ENCODE measurements at places on chromosomes 3 and 15. TPM values are rescaled to one million over a fixed set of nuclear protein-coding genes. Genes with fewer than 3 reads are reported as not detected.

The FETUB gene
- not detected for total RNA-seq

The ADPGK gene
- 42.5 TPM for total RNA-seq

The TFRC gene
- 61.1 TPM for total RNA-seq

The IGSF11 gene
- total RNA-seq, result 1.3 TPM

The TM4SF18 gene
- 19.7 TPM for total RNA-seq

The TRIM71 gene
- total RNA-seq, result 1.2 TPM

The PP2D1 gene
- not detected for total RNA-seq

The IL17RB gene
- total RNA-seq, result 27.7 TPM

The LMAN1L gene
- total RNA-seq, result not detected

The CCR1 gene
- total RNA-seq, result 13.8 TPM

The TRH gene
- total RNA-seq, result not detected

The KIF23 gene
- total RNA-seq, result 2.5 TPM

- H3K4me1 ChIP-seq, result no peaks in the 10 kb centered on the region
- no peak for DNase-seq
- H3K4me3 ChIP-seq, result no peak overlapping the region
- H3K27me3 ChIP-seq, result no peaks in the 10 kb centered on the region
- peaks cover 43% of the 10 kb centered on the region for H3K36me3 ChIP-seq
Measured at GRCh38 chr3:44931791-44932190, 44.2 kb downstream of the ZDHHC3 start.

- H3K4me1 ChIP-seq, result no peaks in the 10 kb centered on the region
- H3K27me3 ChIP-seq, result no peaks in the 10 kb centered on the region
- H3K27ac ChIP-seq, result no peak overlapping the region
Measured at GRCh38 chr3:151009981-151010380, 37.5 kb upstream of the CLRN1 start.

DNA sequence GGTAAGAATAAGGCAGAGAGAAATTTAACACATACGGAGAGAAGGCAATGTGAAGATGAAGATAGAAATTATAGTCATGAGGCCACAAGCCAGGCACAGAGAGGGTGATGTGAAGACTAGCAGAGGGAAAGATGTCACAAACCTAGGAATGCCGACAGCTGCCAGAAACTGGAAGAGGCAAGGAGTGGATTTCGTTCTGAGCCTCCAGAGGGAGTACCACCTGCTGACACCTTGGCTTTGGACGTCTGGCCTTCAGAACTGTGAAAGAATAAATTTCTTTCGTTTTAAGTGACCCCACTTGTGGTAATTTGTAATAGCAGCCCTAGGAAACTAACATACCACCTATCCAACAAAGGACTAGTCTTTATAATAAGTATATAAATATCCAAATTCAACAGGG is 5.0 kb upstream of the SGO1 start:
- H3K4me1 ChIP-seq, result no peaks in the 10 kb centered on the region
- no peak overlapping the region for H3K4me3 ChIP-seq
- no peaks in the 10 kb centered on the region for H3K36me3 ChIP-seq
- DNase-seq, result no peak

- H3K27me3 ChIP-seq, result no peaks in the 10 kb centered on the region
- H3K27ac ChIP-seq, result no peak overlapping the region
- H3K36me3 ChIP-seq, result no peaks in the 10 kb centered on the region
- no peaks in the 10 kb centered on the region for H3K4me1 ChIP-seq
- DNase-seq, result no peak
- H3K4me3 ChIP-seq, result no peak overlapping the region
Measured at GRCh38 chr15:74784426-74785193, 2.7 kb downstream of the CSK start.

DNA sequence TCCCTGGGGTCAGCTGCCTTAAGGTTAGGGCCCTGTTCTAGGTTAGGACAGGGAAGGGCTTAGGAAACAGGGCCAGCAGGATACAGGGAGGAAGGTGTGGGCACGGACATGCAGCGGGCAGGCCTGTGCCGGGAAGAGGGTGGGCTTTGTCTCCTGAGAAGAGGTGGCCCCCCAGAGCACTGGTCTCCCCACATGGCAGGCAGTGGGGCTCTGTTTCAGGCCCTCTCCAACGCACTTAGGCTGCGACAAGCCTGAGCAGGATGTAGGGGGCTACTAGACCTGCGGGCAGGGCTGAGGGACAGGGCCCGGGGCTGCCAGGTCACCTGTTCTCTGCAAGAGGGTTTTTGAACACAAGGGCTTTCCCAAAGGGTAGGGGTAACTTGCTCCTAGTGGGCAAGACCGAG is 33.5 kb downstream of the KLF13 start:
- H3K4me1 ChIP-seq, result no peaks in the 10 kb centered on the region
- no peak overlapping the region for H3K4me3 ChIP-seq
- DNase-seq, result no peak
- H3K27me3 ChIP-seq, result no peaks in the 10 kb centered on the region
- no peak overlapping the region for H3K27ac ChIP-seq

DNA sequence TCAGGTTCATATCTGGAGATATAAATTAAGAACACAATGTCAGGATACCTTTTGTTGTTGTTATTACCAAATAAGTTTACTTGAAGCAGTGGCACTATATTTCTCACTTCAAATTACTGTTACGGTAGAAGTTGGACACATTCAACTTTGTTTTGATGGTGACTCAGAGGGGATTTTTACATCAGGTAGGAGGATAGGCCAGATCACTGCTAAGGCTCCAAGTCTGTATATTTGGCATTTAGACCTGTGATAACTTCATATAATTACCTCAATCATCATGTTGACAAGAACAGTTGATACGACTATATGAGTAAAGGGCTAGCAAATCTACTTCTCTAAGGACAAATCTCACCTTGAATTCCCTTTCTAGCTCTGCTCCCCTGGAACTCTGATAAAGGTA is 15.6 kb downstream of the LZTFL1 start:
- H3K36me3 ChIP-seq, result peaks cover 3% of the 10 kb centered on the region
- DNase-seq, result no peak
- no peak overlapping the region for H3K4me3 ChIP-seq

DNA sequence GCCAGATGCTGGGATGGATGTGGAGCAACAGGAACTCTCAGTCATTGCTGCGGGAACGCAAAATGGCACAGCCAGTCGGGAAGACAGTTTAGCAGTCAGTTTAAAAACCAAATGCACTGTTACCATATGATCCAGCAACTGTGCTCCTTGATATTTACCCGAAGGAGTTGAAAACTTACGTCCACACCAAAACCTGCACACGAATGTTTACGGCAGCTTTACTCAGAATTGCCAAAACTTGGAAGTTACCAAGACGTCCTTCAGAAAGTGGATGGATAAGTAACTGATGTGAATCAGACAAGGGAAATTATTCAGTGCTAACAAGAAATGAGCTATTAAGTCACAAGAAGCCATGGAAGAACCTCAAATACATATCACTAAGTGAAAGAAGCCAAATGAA is 36.1 kb upstream of the SLC41A3 start:
- no peak for DNase-seq
- no peak overlapping the region for H3K27ac ChIP-seq
- no peaks in the 10 kb centered on the region for H3K36me3 ChIP-seq
- no peaks in the 10 kb centered on the region for H3K27me3 ChIP-seq

GRCh38 chr3:87247430-87247773 is 20.3 kb downstream of the CHMP2B start:
- DNase-seq, result no peak
- no peak overlapping the region for H3K4me3 ChIP-seq
- H3K27ac ChIP-seq, result no peak overlapping the region
- H3K36me3 ChIP-seq, result peaks cover 9% of the 10 kb centered on the region
- H3K27me3 ChIP-seq, result no peaks in the 10 kb centered on the region

GRCh38 chr3:194369522-194370279 is at the start of gene LRRC15:
TSS of gene LRRC15 (minus strand) at chr3:194369743. CDS start at chr3:194361043, 8,700 bp downstream.
- H3K27ac ChIP-seq, result no peak within 1 kb of the TSS
- H3K36me3 ChIP-seq, result no peaks in the 10 kb centered on the region
- no peaks in the 10 kb centered on the region for H3K27me3 ChIP-seq
- DNase-seq, result no peak
- no peak within 1 kb of the TSS for H3K4me3 ChIP-seq

DNA sequence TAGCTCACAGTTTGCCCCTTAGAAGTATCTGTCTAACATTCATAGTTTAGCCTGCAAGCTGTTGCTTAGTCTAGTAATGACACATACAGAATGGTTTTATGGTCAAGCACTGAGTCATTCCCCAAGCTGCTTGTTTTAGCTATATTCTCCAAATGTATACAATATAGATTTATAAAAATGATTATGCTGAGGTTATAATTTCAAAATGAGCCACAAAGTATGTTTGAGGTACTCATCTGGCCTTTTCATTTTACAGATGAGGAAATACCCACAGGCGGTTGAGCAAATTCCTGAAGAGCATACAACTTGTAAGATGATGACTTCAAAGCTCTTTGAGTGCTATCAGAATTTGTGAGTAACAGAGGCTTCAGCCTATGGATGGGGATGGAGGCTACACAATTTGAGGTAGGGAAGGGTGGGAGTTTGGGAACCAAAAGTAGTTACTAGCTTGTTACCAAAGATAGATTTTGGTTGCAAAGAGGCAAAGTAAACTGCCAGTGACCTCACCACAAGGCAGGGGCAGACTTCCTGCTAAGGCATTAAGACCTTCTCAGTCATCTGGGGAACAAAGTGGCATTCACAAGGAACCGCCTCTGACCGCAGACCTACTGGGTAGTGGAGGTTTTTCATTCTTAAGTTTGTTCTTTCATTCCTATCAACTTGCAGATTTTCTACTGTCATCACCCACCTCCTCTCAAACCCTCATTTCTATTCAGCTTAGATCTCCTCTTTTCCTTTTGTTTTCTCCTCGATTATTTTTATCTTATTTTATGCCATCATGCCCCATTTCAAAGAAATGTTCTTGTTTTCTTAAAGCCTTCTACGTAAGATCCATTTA is 257.2 kb upstream of the NECTIN3 start:
- H3K4me1 ChIP-seq, result peaks cover 11% of the 10 kb centered on the region
- no peaks in the 10 kb centered on the region for H3K27me3 ChIP-seq
- no peak for DNase-seq
- H3K27ac ChIP-seq, result no peak overlapping the region
- H3K36me3 ChIP-seq, result no peaks in the 10 kb centered on the region
- no peak overlapping the region for H3K4me3 ChIP-seq

- DNase-seq, result no peak
- H3K4me1 ChIP-seq, result no peaks in the 10 kb centered on the region
- H3K4me3 ChIP-seq, result peak overlapping the region; percentile 32
- H3K27me3 ChIP-seq, result no peaks in the 10 kb centered on the region
- no peak overlapping the region for H3K27ac ChIP-seq
Measured at GRCh38 chr3:52495777-52496602, 852 bp downstream of the STAB1 start.

- DNase-seq, result peak; percentile 71
- no peaks in the 10 kb centered on the region for H3K36me3 ChIP-seq
- no peaks in the 10 kb centered on the region for H3K27me3 ChIP-seq
- no peak overlapping the region for H3K4me3 ChIP-seq
- H3K4me1 ChIP-seq, result no peaks in the 10 kb centered on the region
- H3K27ac ChIP-seq, result no peak overlapping the region
Measured at GRCh38 chr3:8239718-8240695, 261.6 kb upstream of the LMCD1 start.

GRCh38 chr3:35679409-35680080 is 40.2 kb downstream of the ARPP21 start:
- no peaks in the 10 kb centered on the region for H3K36me3 ChIP-seq
- H3K27ac ChIP-seq, result no peak overlapping the region
- DNase-seq, result no peak
- H3K27me3 ChIP-seq, result no peaks in the 10 kb centered on the region

GRCh38 chr3:49609815-49610214 is 55.5 kb downstream of the BSN start:
- DNase-seq, result no peak
- H3K36me3 ChIP-seq, result no peaks in the 10 kb centered on the region
- H3K27ac ChIP-seq, result no peak overlapping the region
- no peaks in the 10 kb centered on the region for H3K4me1 ChIP-seq
- H3K4me3 ChIP-seq, result no peak overlapping the region
- H3K27me3 ChIP-seq, result no peaks in the 10 kb centered on the region

GRCh38 chr3:172279191-172279640 is 169.0 kb downstream of the GHSR start:
- peaks cover 2% of the 10 kb centered on the region for H3K4me1 ChIP-seq
- DNase-seq, result no peak
- peak overlapping the region; percentile 8 for H3K27ac ChIP-seq
- no peaks in the 10 kb centered on the region for H3K27me3 ChIP-seq

DNA sequence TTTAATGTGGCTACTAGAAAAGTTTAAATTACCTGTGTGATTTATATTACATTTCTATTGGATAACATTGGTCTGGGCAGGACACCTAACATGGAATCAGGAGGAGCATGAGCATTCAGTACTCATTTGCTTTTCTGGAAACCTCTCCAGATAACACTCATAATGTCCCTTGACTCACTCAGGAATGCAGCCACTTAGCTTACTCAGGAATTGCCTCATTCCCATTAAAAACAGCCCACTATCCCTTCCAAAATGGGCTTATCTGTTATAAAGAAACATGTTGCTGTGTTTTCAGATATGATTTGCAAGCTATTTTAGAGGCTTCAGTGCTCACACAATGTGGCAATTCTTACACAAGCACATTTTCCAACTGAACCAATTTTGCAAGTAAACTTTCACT is 17.1 kb downstream of the GBE1 start:
- H3K36me3 ChIP-seq, result no peaks in the 10 kb centered on the region
- no peak for DNase-seq
- peaks cover 7% of the 10 kb centered on the region for H3K4me1 ChIP-seq
- no peak overlapping the region for H3K4me3 ChIP-seq
- no peak overlapping the region for H3K27ac ChIP-seq

DNA sequence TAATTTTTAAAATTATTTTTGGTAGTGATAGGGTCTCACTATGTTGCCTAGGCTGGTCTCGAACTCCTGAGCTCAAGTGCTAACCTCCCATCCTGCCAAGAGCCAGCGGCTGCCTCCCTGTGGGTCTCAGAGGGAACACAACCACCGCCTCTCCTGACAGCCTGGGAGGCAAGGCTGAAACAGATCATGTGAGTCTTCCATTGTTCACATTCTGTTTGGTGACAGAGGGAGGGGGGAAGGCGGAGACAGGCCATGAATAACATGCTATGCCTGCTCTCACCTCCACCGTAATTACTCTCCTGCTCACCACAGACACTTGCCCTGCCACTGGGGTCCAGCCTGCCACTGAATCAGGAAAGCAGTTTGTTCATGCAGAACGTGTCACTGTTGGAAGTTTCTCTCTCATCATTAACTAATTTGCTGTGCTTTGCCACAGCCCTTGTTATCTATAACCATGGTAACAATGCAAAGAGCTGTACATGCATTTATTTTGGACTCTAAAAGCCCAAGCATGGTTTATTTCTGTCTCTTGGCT is 78.4 kb upstream of the RASGRF1 start:
- no peaks in the 10 kb centered on the region for H3K27me3 ChIP-seq
- no peak overlapping the region for H3K27ac ChIP-seq
- H3K4me1 ChIP-seq, result no peaks in the 10 kb centered on the region
- H3K4me3 ChIP-seq, result no peak overlapping the region
- H3K36me3 ChIP-seq, result no peaks in the 10 kb centered on the region

- peaks cover 8% of the 10 kb centered on the region for H3K4me1 ChIP-seq
- DNase-seq, result no peak
- no peak overlapping the region for H3K27ac ChIP-seq
- H3K27me3 ChIP-seq, result no peaks in the 10 kb centered on the region
- H3K4me3 ChIP-seq, result no peak overlapping the region
- peaks cover 1% of the 10 kb centered on the region for H3K36me3 ChIP-seq
Measured at GRCh38 chr15:89125088-89125826, 37.0 kb downstream of the ABHD2 start.
